GM03348 (cell line): ENCODE measurements at places on chromosomes 5 and 9.

GRCh38 chr9:114154600-114155102 lies 686 bp upstream of the COL27A1 start:
- DNase-seq: no peak

GRCh38 chr9:128102861-128103588 lies 24.5 kb downstream of the PTGES2 start:
- DNase-seq: no peak

GRCh38 chr9:8653855-8654254 lies 854.3 kb upstream of the DMAC1 start:
- DNase-seq: no peak

DNA sequence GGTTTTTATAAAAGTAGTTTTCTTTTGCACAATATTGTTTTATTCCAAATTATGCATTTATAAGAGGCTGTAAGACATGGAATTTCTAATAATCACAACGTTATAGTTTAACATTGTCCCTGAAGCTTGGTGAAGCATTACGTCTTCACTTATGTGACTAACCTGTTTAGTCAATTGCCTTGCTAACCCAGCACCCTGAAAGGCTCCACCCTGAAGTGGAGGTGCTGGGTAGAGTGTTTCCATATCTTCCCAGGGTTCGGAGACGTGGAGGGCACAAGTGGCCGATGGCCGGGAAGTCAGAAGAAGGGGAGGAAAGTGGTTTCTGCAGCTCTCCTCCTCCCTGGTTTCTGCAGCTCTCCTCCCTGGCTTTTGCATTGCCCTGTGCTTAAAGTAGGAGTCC lies 83.4 kb downstream of the TRIO start:
- DNase-seq: no peak

- DNase-seq: peak; percentile 78
Observed at GRCh38 chr5:96226941-96227552, 206.0 kb downstream of the PCSK1 start.

GRCh38 chr9:126673689-126674364 lies 60.1 kb downstream of the LMX1B start:
- no peak for DNase-seq

DNA sequence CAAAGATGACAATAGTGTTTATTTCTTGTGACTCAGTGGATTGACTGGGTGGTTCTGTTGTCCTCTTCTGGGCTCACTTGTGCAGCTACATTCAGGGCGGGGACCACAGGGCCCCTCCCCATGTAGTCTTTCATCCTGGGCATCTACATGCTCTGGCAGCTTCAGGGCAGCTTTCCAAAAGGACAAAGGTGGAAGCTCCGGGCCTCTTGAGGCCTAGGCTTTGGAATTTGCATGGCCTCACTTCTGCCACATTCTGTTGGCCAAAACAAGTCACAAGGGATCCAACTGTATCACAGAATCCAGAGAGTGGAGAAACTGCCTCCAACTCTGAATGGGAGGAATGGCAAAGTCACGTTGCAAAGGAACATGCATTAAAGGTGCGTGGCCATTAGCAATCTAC lies 64.3 kb downstream of the ARHGAP26 start:
- no peak for DNase-seq

- no peak for DNase-seq
Observed at GRCh38 chr9:5593904-5594303, 35.0 kb upstream of the RIC1 start.

DNA sequence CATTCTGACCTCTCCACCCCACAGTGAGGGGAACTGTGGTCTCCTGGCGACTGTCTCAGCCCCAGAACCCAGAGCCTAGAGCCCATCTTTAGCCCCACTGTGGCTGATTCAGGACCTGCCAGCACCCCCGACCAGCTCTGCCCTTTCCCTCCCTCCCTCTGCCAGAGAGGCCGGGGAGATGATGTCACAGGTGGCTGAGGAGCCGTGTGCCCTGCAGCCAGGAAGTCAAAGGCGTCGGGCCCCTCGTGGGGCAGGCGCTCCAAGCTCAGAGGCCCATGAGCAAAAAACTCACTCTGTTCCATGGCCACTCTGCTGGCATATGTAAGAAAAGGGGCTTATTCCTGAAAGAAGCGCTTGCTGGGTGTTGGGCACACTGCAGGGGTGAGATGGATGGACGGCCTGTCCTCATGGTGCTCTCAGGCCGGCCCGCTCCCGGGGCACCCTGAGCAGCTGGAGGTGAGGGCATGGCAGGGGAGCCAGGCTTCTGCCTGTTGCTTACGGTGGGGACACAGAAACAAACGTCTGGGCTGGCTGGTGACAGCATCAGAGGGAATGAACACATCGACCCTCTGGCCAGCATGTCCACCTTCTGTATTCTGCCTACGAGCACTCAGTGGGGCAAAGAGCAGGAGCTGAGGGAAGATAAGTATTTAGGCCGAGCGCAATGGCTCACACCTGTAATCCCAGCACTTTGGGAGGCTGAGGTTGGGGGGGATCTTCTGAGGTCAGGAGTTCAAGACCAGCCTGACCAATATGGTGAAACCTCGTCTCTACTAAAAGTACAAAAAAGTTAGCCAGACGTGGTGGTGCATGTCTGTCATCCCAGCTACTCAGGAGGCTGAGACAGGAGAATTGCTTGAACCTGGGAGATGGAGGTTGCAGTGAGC lies 41.1 kb downstream of the LAMC3 start:
- DNase-seq: no peak
